NCI-H1092 (cell line): ENCODE measurements at places on chromosomes 12 and 14.
A peak's percentile ranks its signal among the peaks of the same experiment; 100 is the strongest.

DNA sequence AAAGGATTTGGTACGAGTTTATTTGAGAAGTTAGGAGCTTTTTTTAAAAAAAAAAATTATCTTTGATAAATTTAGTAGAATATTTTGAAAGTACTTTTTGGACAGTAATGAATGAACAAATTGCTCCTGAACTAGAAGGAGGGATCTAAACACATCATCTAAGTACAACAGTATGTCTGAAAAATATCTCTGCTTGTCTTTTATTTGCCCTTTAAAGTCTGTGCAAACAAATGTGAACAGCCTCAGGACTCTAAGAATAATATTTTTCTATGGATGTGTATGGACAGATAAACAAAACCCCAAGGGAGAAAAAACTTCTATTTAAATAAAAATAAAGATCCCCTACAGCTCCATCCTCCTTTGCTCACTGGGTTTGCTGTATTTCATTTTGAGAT is 19.5 kb downstream of the FBXL14 start:
- DNase-seq, result no peak

GRCh38 chr14:101232340-101233020 is 328.8 kb upstream of the DIO3 start:
- no peak for DNase-seq

DNA sequence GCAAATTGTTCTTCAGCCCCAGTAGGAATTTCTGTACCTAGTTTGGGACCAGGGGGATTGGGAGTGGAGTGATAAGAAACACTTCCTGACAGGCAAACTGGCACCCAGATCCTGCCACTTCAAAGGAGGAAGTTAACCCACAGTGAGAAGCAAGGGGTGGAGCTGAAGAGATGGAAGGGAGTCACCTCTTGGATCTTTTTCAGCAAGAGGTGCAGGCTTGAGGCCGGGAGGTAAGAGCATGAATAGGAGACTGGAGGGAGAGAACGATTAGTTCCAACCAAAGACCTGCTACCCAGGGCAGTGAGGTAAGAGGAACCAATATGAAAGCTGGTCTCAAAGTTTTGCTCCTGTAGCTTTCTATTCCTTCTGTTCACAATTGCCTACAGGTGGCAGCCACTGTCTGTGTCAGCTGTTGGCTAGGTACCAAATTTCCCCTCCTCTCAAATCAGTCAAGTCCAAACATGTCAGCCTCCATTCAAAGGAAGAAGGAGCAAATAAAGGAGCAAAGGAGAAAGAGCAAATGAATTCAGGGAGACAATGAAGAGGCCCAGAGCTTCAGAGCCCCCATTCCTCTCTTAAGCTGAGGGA is 14.9 kb upstream of the TAC3 start:
- DNase-seq, result no peak

- DNase-seq, result peak; percentile 24
Observed at GRCh38 chr12:56488041-56488955, at the start of gene GLS2. GLS2 (minus strand) TSS chr12:56488161; CDS start chr12:56488118, 43 bp downstream.

- no peak for DNase-seq
Observed at GRCh38 chr12:1920436-1920835, 2.0 kb upstream of the CACNA2D4 start.
